ENCODE measurements at places on chromosomes 4 and X.

DNA sequence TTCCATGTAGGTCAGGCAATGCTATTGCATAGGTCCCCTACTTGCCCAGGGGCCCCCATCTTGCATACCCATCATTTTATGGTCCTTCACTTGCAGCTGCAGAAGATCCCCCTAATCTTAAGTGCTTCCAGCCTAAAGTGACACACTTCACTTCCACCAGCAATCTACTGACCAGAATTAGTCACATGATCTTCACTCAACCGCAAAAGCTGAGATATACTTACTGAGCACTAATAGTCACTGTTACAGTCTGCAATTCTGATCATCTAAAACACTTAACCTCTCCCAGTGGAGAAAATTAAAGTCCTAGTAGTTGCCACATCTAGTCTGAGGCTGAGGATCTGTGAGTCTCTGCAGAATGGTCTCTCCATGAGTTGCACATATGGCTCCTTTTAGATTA lies 82.1 kb downstream of the AREG start:
- no peak for DNase-seq

- no peak for DNase-seq
Observed at GRCh38 chr4:117164338-117164737, 79.0 kb upstream of the TRAM1L1 start.

GRCh38 chr4:93771640-93772411 lies 56.7 kb upstream of the ATOH1 start:
- DNase-seq = no peak

DNA sequence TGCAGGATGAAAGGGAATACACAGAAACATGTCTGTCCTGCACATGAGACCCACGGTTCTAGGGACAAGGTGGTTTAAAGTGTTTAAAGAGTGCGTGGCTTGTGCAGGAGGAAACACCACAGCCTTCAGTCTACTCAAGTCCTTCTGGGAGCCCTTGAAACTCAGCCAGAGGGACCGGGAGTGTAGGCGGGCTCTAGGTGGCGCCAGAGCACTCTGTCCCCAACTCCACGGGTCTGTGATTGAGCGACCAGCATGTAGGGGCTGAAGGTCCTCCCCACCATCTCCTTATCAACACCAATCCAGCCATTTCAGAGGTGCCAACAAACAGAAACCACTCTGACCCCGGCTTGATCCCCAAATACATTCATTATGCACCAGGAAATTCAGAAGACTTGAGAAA lies 82.0 kb upstream of the CLDN34 start:
- no peak for DNase-seq

DNA sequence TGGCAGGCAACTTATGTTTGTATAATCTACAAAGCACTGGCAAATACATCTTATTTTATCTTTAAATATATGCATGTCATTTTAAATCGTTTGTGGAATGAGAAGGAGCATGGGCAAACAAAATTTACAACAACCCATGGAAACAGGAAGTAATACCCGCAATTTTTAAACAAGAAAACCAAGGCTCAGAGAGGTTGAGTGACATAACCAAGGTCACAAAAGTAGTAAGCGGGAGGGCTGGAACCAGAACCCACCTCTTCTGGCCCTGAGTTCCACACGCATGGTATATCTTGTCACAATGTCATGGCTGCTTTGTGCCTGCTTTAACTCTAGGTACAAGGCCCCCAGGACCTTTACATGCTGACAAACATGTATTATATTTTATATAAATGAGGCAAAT lies 52.9 kb downstream of the SLC7A11 start:
- DNase-seq = no peak

GRCh38 chr4:65021149-65021548 lies 611.9 kb upstream of the TECRL start:
- DNase-seq = no peak

DNA sequence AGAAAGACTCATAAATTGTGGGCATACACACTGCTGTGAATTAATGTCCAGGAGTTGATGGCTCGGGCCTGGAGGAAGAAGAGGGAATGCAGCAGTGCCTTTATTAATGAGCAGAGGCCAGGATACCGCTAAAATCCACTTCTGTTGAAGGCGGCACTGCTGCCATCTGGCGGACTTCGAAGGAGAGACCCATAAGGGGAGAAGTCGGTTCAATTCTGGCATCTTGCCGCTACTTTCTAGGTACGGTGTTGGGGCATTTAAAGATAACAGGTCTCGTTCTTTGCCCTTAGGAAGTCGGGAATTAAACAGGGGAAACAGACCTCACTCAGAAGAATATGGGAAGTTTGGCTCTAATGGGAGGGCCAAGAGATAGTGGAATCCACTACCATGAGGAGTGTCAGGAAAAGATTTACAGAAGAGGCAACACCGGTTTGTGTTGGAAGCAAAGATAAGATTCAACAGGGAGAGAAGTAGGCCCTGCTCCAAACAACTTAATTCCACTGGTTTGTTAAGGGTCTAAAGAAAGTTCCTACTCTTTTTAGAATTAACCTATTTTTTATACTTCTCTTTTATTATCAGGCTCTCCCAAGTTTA lies 133.6 kb upstream of the GIMD1 start:
- DNase-seq = no peak

GRCh38 chrX:152635941-152636340 lies 1.8 kb upstream of the GABRQ start:
- no peak for DNase-seq

DNA sequence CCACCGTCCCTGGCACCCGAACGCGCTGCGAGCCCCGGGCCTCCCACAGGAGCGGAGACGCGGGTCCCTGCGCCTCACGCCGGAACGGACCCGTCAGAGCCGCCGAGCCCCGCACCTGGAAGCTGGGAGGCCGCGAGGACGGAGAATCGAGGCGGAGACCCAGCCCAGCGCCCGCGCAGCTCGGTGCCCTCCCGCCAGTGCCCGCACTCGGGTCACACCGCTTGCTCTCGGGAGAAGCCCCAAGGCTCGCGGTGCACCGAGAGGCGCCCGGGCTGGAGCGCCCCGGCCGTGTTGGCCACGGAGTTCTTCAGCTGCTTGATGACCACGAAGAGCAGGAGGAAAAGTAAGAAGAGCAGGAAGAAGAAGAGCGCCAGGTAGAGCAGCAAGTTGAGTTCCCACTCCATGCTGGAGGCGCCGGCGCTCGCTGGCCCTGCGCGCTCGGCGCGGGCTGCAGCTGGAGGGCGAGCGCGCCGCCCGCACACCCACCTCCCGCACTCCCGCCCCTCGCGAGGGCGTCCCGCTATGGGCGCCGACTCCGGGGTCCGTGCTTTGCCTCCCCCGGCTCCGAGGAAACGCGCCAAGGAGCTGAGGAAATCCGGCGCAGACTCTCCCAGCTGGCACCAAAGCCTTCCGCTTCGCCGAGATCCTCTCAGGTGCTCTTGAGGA lies at the start of gene SMIM43:
Gene SMIM43, minus strand, starts transcription at position 463 of the 666 bp plus-strand sequence. Its CDS starts 59 bp downstream, at position 404.
- DNase-seq = no peak

- DNase-seq = no peak
Observed at GRCh38 chr4:148092316-148093014, 349.7 kb downstream of the NR3C2 start.

- DNase-seq = no peak
Observed at GRCh38 chr4:3305610-3306371, 13.0 kb downstream of the RGS12 start.

DNA sequence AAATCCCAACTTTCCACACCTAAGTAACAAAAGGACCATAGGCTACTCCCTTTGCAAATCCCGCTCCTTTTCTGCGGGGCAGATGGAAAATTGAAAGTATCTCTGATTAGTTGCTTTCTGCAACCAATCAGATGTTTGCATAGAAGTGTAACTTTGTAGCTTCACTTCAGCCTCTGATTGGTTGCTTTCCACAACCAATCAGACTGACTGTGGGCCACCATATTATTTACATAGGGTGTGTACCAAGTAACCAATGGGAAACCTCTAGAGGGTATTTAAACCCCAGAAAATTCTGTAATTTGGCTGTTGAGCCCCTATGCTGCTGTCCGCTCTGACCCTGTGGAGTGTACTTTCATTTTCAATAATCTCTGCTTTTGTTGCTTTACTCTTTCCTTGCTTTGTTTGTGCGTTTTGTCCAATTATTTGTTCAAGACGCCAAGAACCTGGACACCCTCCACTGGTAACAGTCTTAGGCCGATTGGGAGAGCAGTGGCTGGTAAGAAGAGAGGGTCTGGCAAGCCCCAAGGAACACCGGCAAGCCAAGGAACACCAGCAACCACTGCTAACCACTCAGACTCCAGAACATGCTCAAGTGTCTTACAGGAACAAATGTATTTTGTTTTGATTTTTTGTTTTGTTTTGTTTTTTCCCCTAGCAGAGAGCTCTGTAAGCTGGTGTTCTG lies 125.5 kb upstream of the MAP3K15 start:
- DNase-seq = no peak

DNA sequence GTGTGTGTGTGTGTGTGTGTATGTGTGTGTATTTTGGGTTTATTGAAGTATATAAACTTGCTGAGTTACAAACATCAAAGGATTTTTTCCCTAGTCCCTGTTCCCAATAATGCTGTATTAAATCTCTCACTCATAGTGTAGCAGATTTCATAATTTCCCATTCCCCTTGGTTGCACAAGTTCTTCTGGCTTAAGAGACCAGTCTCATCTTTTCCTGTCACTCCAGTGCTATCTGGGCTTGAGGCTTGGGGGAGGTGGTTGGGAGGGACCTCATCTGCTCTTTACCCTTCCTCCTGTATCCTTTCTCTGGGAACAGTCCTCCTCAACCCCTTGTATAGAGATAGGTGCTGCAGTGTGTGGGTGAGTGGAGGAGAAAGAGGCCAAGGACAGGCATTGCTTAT lies 285.4 kb upstream of the BOD1L1 start:
- no peak for DNase-seq

GRCh38 chr4:82192017-82192673 lies 181.6 kb downstream of the HNRNPD start:
- no peak for DNase-seq

DNA sequence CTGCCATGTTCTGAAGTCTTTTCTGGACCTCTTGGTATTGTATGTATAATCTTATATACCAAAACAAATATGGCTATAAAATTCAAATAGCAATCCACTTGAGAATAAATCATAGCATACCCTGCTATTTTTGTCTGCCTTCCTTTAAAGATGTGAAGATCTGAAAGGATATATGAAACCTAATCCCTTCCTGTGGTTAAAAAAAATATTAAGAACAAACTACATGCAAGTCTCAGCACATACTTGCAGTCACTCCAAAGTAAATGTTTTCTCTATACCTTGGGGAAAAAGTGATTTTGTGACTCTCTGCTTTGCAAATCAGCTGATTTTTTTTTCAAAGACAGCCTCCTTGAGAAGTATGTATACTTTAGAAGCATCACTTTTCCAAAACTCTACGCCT lies 322.9 kb downstream of the ANKRD50 start:
- DNase-seq = no peak

GRCh38 chr4:165684177-165684805 lies 188.7 kb upstream of the TLL1 start:
- no peak for DNase-seq

DNA sequence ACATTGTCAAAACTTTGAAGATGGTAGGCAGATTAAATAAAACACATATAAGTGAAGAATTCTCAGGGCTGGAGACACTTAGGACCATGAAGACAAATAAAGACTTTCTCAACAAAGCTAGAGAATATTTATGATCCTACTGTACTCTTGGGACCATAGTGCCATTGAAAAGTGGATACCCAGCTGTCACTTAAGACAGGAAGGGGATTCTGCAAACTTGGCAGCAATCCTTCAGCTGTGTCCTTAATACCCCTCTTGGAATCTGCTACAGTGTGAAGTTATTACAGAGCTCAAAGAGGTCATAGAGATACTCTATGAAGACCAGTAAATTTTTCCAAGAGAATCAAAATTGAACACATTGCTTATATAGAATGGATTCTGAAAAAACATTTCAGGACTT lies 24.3 kb downstream of the PDE5A start:
- no peak for DNase-seq

GRCh38 chr4:85866508-85866907 lies 391.6 kb downstream of the ARHGAP24 start:
- DNase-seq = no peak

DNA sequence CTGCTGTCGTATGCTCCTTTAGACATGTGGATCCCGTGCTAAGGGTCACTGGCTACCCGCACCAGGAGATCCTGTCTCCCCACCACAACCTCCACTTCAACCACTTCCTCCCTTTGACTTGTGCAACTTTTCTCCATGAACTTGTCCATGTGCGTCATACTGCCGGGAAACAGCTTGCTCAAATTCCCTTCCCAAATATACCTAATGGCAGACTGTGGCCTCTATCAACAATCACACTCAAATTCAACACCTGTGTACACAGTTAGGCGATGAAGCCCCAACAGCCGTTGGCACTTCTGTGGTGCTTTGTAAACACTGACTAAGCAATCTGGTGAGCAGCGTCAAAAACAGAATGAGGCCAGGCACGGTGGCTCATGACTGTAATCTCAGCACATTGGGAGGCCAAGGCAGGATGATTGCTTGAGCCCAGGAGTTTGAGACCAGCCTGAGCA lies 49.5 kb downstream of the CD99L2 start:
- DNase-seq = no peak

DNA sequence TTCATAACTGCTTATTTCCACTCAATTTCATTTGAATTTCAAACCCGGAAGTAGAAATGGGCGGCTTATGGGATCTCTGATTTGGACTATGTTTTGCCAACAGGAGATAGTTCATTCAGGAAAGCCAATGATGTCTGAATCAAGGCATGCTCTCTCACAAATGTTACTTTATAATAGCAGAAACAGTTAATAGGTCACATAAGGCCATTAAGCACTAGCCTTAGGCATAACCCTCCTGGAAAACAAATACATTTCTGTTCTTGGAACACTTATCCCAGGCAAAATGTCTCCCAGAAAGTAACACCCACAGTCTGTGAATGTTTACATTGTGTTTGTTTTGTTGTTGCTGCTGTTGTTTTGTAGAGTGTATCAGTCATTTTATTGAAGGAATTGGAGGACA lies 1347.2 kb upstream of the PCDH7 start:
- DNase-seq = no peak

Data from GOT3 (cell line).